ENCODE measurements at places on chromosomes 3 and 15. TPM values are rescaled to one million over a fixed set of nuclear protein-coding genes. Genes with fewer than 3 reads are reported as not detected.

Gene NMNAT3
- total RNA-seq = 1.5 TPM

DNA sequence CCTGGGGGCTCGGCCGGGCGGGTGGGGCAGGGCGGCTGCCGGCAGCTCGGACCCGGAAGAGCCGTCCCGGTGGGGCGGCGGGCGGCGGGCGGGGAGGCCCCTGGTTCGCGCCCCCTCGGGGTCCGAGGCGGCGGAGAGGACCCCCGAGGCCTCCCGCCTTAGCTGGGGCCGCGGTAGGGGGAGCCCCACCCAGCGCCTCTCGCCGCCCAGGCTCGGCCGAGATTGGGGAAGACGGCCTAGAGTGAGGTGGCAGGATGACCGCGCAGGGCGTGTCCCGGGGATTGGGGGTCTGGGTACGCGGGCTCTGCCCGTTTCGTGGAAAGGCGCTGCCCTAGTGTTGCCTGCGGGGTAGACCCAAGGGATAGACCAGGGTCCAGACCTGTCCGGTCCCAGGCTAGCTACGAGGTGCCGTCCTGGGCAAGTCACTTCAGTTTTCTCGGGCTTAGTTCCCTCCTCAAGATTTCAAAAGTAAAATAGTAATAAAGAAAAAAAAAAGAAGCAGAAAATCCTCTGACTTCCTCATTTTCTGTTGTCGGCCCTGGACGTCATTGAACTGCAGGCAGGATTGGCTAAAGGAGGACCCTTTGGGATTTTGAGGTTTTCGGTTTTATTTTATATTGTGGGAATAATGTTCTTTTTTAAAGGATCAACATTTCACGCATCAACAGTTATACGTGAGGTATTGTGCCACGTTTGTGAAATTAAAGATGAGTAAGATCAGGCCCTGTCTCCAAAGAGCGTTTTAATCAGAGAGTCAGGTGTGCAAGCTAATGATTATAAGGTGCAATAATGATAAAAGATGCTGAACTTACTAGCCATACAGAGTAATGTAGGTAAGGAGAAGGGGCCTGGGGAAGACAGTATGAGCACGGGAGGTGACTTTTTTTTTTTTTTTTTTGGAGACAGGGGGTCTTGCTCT, 679 bp downstream of the IQGAP1 start:
- peak overlapping the region; percentile 91 for H3K4me3 ChIP-seq
- H3K27me3 ChIP-seq = no peaks in the 10 kb centered on the region
- DNase-seq = peak; percentile 64
- peaks cover 51% of the 10 kb centered on the region for H3K4me1 ChIP-seq

Gene LYZL4
- total RNA-seq = not detected

- no peak overlapping the region for H3K27ac ChIP-seq
- no peaks in the 10 kb centered on the region for H3K27me3 ChIP-seq
- no peaks in the 10 kb centered on the region for H3K4me1 ChIP-seq
- H3K4me3 ChIP-seq = no peak overlapping the region
- DNase-seq = no peak
Observed at GRCh38 chr15:95680728-95681127, 649.8 kb upstream of the NR2F2 start.

GRCh38 chr3:136852180-136852579, 9.8 kb upstream of the NCK1 start:
- DNase-seq = no peak
- no peak overlapping the region for H3K27ac ChIP-seq
- H3K27me3 ChIP-seq = no peaks in the 10 kb centered on the region
- peaks cover 2% of the 10 kb centered on the region for H3K4me1 ChIP-seq

DNA sequence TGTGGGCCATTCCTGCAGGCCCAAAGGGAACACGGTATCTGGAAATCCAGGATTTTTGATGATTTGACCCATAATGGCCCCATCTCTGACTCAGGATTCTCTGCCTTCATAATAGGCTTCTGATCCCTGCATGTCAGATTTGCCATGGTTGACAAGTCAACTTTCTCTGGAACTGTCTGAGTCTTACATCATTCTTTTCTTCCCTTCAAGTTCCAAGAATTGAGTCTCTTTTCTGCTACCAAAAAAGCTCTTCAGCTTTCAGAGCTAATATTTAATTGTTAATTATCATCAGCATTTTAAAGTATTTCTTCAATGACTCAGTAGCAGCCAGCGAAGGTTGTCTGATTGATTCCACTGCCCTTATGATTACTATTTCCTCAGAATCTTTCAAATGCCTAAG, 244.4 kb upstream of the COL8A1 start:
- H3K27me3 ChIP-seq = no peaks in the 10 kb centered on the region
- no peaks in the 10 kb centered on the region for H3K4me1 ChIP-seq
- no peak overlapping the region for H3K27ac ChIP-seq
- no peak overlapping the region for H3K4me3 ChIP-seq
- no peak for DNase-seq
- H3K36me3 ChIP-seq = no peaks in the 10 kb centered on the region

Gene DISP2
- 0.22 TPM for total RNA-seq

Gene SLC51A
- total RNA-seq = not detected

DNA sequence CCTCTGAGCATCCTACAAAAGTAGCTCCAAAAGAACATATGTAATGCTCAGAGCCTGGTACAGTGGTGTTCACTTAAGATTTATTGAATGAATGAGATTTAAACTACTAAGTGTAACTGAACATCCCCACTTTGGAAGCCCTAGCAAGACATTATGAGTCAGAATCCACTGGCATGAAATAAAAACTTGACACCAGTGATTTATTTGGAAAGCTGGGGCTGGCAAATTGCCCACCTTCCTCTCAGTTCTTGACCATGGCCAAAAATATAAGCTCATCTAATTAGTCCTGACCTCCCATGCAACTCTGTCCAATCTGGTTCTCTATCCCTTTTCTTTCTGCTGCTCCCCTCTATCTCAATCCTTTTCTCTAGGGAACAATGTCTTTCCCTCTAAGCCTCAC, 418.0 kb downstream of the PLCL2 start:
- H3K27ac ChIP-seq = no peak overlapping the region
- no peak for DNase-seq
- H3K4me3 ChIP-seq = no peak overlapping the region
- H3K27me3 ChIP-seq = no peaks in the 10 kb centered on the region
- H3K4me1 ChIP-seq = peaks cover 12% of the 10 kb centered on the region

DNA sequence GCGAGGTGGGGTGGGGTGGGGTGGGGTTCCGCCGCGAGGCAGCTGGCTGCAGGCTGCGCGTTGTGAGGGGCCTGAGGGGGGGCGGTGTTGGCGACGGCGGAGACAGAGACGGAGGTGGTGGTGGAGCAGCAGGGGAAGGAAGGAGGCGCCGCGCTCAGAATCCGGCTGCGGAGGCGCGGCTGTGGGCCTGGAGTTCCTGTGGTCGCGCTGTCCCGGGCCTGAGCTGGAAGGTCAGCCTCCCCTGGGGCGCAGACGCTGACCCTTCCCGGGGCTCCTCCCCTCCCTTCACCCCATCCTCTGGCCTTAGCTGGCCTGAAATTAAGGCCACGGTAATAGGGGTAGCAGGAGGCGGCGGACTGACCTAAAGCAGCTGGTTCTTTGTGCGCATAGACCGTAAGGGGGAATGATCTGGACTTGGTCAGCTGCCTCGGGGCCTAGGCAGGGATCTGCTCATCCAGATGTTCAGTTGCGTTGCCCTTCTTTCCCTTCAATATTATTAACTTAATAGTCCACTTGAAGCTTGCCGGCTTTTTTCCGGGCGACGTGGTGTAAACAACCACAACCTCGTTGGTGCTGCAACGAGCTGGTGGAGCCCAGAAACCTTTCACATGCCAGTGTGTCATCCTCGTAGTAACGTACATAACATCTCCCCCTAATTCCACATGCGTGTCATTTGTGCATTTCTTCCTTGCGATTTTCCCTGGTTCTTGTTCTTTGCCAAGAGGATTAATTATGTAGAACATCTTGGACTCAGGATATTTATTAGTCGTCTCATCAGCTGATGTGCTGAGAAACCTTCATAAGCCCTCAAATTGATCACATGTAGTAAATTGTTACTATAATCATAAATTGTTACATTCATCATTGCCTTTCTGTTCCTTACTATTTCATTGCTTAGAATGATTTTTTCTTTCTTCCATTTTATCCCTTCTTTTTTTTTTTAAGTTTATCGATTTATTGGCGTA, 626 bp downstream of the SEC62 start:
- H3K27me3 ChIP-seq = no peaks in the 10 kb centered on the region
- peak overlapping the region; percentile 93 for H3K4me3 ChIP-seq
- H3K36me3 ChIP-seq = peaks cover 5% of the 10 kb centered on the region

Gene TTLL13
- total RNA-seq = 0.25 TPM

- H3K4me1 ChIP-seq = no peaks in the 10 kb centered on the region
- H3K27me3 ChIP-seq = no peaks in the 10 kb centered on the region
- peaks cover 45% of the 10 kb centered on the region for H3K36me3 ChIP-seq
- no peak overlapping the region for H3K27ac ChIP-seq
- H3K4me3 ChIP-seq = no peak overlapping the region
Observed at GRCh38 chr3:197882586-197882985, 67.4 kb upstream of the RPL35A start.

Gene MORC1
- total RNA-seq = 0.12 TPM

DNA sequence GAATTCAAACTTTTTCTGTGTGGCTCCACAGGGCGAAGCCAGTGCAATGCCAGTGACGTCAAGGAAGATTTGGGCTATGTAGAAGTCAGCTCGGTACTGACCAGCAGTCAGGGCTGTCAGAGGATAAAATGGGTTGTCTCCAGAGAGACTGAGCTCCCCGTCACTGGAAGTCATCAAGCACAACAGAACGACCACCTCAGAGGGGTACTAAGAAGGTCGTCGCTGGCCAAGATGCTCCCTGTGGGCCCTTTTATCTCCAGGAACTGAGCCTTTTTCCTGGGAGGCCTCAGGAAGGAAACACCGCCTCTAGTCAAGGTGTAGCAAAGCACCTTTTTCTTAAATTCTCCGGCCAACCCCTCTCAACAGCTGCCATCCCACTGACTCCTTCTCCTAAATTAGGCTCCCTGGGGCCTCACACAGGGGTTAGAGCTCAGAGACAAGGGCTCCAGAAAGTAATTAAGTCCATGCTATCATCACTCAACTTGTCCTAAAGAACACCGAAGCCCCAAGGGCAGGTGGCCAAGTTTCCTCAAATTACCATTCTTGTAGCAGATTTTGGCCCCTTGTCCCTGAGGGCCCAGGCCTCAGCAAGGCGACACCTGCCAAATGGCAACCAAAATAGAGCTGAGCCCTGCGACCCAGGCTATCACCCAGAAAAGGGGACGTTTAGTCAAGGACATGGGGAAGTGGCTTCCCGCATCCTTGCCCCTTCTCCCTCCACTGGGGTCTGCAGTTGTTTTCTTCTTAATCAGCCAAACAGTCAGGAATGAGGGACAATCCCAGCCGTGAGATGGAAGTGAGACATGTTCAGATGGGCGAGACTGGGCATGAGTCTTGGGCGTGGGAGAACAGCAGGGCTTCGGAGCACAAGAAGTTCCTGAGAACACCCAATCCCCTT, 48.0 kb downstream of the SSUH2 start:
- H3K27ac ChIP-seq = no peak overlapping the region
- no peak overlapping the region for H3K4me3 ChIP-seq
- H3K36me3 ChIP-seq = no peaks in the 10 kb centered on the region
- no peak for DNase-seq
- H3K4me1 ChIP-seq = no peaks in the 10 kb centered on the region

GRCh38 chr3:135314237-135314636, 519.2 kb downstream of the EPHB1 start:
- no peaks in the 10 kb centered on the region for H3K4me1 ChIP-seq
- no peaks in the 10 kb centered on the region for H3K36me3 ChIP-seq
- no peaks in the 10 kb centered on the region for H3K27me3 ChIP-seq
- H3K4me3 ChIP-seq = no peak overlapping the region

GRCh38 chr3:56845505-56845904, 43.8 kb upstream of the ARHGEF3 start:
- H3K27me3 ChIP-seq = no peaks in the 10 kb centered on the region
- no peaks in the 10 kb centered on the region for H3K4me1 ChIP-seq
- DNase-seq = no peak
- no peaks in the 10 kb centered on the region for H3K36me3 ChIP-seq

Measured in CD4-positive, CD25-positive, alpha-beta regulatory T cell (primary cell).